ENCODE measurements at places on chromosomes 7 and 10. TPM values are rescaled to one million over a fixed set of nuclear protein-coding genes. Genes with fewer than 3 reads are reported as not detected.

The CXCL12 gene
- 9.3 TPM for total RNA-seq

The CHAT gene
- 3.8 TPM for total RNA-seq

The SLC26A5 gene
- total RNA-seq: not detected

The FASTK gene
- 175 TPM for total RNA-seq

DNA sequence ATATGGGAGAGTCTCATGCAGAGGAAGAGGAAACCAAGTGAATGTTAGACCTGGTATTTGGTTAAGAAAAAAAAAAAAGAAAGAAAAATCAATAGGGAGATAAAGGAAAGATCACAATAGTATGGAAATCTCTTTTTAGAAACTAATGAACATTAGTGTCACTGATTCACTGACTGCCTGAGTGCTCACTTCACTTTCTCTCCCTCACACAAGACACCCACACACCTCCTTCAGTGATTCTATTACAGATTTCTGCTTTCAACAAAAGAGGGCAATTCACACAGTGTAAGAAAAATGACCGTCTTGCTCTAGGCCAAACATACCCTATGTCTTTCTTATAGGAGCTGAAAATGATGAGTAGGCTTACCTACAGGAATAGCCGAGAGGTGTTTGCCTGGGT is 6.0 kb downstream of the GPR158 start:
- no peak for DNase-seq

GRCh38 chr10:3237530-3237929 is 64.9 kb upstream of the PITRM1 start:
- no peak for DNase-seq

DNA sequence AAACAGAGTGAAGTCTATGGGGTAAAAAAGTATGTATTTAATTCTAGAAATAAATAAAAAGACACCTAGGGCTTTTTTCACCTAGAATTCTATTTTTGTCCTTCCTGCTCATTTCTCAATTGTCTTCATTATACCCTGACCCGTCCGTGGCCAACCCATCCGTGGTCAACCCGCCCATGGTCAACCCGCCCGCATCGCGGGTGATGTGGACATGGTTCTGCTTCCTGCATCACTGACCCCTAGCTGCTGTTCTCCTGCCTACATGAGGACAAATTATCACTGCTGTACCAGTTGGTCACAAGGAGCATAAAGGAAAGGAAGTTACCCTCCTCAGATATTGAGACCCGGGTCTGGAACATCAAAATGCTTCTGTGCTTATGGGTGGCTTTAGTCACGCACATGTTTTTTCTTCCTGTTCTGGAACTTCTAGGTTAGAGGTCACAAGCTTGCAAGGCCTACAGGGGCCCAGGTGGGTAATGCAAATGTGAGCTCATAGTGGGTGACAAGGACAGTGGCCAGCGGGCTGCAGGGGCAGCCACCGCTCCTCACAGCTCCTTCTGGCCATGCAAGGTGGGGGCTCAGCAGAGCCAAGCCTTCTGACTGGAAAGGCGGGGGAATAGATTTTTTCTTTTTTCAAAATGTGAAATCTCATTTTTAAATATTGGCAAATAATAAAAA is 15.5 kb downstream of the CAMK2G start:
- DNase-seq: no peak

DNA sequence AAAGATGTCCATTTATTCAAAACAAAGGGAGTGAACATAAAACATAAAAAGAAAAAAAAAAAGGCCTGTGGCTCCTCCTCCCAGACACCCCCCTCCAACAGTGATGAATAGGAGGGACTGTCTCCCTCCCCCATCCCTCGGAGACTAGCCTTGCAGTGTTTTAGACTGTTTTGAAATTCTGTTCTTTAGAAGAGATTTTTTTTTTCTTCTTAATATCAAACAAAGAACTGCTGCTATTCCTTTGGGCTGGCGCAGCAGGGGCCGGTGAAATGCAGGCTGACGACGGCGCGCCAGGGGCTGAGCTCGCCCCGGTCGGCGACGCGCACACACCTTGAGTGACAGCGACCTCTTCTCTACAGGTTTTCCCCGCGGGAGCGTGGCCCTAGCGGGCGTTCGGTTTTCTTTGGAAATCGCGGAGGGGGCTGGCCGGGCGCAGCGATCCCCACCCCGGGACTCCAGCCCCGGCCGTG is at the start of gene LANCL2:
Gene LANCL2, plus strand, starts transcription at position 133 of the 470 bp plus-strand sequence. CDS start 689 bp downstream, outside the sequence.
- peak; percentile 41 for DNase-seq

- DNase-seq: no peak
These were observed 82.0 kb downstream of the TMEM168 start for GRCh38 chr7:112708236-112708635.

- no peak for DNase-seq
These were observed 5.1 kb downstream of the PTTG1IP2 start for GRCh38 chr7:90474284-90475210.

GRCh38 chr7:30524545-30524944 is 19.9 kb upstream of the GGCT start:
- DNase-seq: no peak

- DNase-seq: no peak
These were observed 16.7 kb downstream of the SKIDA1 start for GRCh38 chr10:21508706-21509331.

DNA sequence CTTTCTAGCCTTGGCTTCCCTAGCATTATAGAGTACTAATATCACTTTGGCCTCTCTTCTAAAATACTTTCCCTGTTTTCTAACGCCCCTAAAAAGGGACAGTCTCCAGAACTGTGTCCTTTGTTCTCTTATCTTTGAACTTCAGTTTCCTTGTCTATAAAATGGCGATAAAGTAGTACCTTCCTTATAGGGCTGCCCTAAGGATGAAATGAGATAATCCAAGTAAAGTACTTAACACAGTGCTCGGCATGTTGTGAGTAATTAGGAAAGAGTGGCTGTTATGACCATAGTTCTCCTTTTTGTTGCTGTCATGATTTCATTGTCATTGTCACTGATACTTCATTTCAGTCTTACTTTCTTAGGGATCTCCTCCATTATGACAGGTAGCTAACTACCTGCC is 114.7 kb downstream of the EXOC4 start:
- no peak for DNase-seq

DNA sequence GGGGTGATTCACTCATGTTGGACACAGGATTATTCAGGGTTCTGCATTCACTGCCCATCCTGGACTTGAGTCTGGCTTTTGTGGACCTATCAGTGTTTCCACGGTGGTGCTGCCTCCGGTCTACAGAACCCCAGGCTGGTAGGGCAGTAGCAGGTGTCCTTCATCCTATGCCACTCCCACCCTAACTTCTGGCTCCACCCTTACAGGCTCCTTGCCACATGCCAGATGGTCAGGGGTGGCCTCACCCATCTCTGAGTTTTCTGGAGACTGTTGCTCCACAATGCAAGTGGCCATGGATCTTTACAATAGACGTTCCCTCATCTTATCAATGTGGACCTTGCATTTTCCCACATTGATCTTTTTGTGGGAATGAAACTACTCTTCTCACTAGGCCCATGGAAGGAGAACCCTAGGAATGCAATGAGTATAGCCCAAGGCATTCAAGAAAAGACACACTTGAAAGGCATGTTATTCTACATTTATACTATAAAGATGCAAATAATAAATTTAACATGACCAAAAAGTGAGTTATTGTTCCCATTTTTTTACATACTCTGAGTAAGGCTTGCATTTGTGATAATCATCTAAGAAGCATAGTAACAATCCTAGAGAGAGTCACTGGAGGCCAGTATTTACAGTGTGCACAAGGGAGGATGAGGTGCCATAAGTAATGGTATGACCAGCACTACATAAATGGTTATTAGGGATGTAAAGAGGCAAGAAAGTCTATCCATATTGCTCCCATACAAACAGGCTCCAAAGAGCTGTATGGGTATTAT is 57.4 kb upstream of the ADO start:
- no peak for DNase-seq

GRCh38 chr7:229184-229964 is 37.0 kb downstream of the FAM20C start:
- peak; percentile 20 for DNase-seq

DNA sequence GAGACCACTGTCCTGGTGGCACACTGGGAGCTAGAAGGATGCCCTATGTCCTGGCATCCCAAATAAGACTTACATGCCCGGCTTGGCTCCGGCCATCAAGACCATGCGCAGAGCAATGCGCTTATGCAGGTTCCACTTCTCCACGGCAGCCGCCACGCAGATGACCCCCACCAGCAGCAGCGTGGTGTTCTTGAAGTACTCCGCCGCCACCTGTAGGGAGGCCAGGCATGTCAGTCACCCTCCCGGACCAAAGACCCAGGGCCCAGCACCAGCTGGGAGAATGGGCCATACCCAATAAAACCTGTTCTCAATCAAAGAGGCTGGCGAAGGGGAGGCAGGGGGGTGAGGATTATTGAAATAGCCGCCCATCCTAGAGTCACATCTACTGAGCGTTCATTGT is 19.9 kb downstream of the SLC13A4 start:
- DNase-seq: no peak
